Psoas muscle (tissue), 8 donors: ENCODE measurements at places on chromosomes 3 and 15. TPM values are rescaled to one million over a fixed set of nuclear protein-coding genes. Genes with fewer than 3 reads are reported as not detected.
A peak's percentile ranks its signal among the peaks of the same experiment; 100 is the strongest.

The KBTBD8 gene
- total RNA-seq = 7.7 TPM

The DLEC1 gene
- not detected for total RNA-seq

GRCh38 chr15:64824929-64825430 lies 467 bp downstream of the PIF1 start:
- DNase-seq = no peak
- no peaks in the 10 kb centered on the region for H3K36me3 ChIP-seq
- H3K27me3 ChIP-seq = no peaks in the 10 kb centered on the region
- no peak overlapping the region for H3K27ac ChIP-seq

DNA sequence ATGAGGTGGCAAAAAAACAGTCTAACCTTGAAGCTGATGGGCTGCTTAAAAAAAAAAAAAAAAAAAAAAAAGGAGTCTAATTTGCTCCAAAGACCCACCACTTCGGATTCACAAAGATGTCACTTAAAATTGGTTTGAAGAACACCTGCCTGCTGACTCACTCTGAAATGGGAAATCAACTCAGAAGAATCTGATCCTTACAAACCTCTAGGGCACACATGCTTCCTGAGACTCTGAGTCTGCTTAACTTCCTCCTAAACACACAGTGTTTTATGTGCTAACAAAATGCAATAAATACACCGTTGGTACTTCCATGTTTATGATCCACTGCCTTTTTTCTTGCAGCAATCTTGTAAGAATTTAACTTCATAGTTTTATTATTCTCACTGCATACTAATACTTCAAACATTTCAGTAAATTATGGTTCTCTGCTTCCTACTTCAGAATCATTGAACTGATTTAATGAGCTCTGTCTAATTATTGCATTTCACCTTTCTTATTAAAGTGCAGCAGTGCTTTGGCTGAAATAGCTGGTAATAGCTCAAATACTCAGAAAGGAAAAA lies 73.0 kb upstream of the FRMD4B start:
- H3K27ac ChIP-seq = no peak overlapping the region
- DNase-seq = no peak
- no peaks in the 10 kb centered on the region for H3K27me3 ChIP-seq

- DNase-seq = no peak
- peaks cover 4% of the 10 kb centered on the region for H3K36me3 ChIP-seq
- H3K4me3 ChIP-seq = no peak overlapping the region
- H3K27ac ChIP-seq = no peak overlapping the region
- H3K27me3 ChIP-seq = no peaks in the 10 kb centered on the region
Measured at GRCh38 chr3:43540624-43541023, 81.2 kb downstream of the ANO10 start.

DNA sequence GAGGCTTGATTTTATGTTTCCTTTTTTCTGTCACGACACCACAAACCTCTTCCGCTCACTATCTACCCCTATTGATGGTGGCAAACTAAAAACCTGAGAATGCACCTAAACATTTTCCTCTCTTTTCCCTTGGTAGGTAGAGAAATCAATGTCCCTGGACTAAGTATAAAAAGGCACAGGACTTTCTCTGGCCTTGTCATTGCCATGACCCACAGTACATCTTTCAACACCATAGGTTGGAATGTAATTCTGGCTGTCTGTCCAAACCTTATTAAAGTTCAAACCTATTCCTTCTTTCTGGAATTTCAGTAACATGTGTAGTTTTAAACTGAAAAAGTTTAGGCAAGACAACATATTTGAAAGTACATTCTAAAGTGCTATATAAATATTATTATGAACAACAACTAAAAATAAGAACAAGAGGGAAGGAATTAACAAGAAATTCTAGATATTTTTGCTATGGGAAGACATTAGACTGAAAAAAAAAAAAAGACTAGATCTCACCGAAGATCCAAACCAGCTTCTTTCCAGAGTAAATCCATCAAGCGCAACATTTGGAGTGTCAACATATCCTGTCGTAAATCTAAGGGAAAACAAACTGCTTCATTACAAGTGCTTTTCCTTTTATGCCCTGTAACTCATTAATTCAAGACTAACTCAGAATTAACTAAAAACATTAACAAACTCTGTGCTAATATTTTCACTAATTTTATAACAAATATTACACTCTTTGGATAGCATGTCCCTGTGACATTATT lies 73.1 kb downstream of the FAIM start:
- no peaks in the 10 kb centered on the region for H3K27me3 ChIP-seq
- no peaks in the 10 kb centered on the region for H3K4me1 ChIP-seq
- H3K36me3 ChIP-seq = peaks cover 58% of the 10 kb centered on the region
- no peak overlapping the region for H3K4me3 ChIP-seq

DNA sequence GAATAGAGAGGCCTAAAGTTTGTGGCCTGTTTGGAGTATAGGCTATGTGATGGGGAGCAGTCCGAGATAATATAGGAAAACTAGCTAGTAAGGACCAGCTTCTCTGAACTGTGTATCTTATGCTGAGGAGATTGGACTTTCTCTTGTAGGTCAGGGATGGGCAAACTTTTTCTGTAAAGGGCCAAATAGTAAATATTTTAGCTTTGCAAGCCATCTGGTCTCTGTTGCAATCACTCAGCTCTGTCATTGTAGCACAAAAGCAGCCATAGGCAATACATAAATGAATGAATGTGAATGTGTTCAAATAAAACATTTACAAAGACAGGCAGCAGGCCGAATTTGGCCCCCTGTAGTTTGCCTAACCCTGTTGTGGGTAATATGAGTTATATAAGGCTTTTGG lies 24.5 kb downstream of the TMOD3 start:
- no peaks in the 10 kb centered on the region for H3K27me3 ChIP-seq
- H3K4me1 ChIP-seq = peaks cover 10% of the 10 kb centered on the region
- H3K27ac ChIP-seq = no peak overlapping the region
- no peak overlapping the region for H3K4me3 ChIP-seq

GRCh38 chr3:38458796-38459498 lies 5.3 kb downstream of the ACVR2B start:
- peak overlapping the region; percentile 72 for H3K4me3 ChIP-seq
- H3K4me1 ChIP-seq = peaks cover 71% of the 10 kb centered on the region
- peak overlapping the region; percentile 96 for H3K27ac ChIP-seq
- peak; percentile 68 for DNase-seq

DNA sequence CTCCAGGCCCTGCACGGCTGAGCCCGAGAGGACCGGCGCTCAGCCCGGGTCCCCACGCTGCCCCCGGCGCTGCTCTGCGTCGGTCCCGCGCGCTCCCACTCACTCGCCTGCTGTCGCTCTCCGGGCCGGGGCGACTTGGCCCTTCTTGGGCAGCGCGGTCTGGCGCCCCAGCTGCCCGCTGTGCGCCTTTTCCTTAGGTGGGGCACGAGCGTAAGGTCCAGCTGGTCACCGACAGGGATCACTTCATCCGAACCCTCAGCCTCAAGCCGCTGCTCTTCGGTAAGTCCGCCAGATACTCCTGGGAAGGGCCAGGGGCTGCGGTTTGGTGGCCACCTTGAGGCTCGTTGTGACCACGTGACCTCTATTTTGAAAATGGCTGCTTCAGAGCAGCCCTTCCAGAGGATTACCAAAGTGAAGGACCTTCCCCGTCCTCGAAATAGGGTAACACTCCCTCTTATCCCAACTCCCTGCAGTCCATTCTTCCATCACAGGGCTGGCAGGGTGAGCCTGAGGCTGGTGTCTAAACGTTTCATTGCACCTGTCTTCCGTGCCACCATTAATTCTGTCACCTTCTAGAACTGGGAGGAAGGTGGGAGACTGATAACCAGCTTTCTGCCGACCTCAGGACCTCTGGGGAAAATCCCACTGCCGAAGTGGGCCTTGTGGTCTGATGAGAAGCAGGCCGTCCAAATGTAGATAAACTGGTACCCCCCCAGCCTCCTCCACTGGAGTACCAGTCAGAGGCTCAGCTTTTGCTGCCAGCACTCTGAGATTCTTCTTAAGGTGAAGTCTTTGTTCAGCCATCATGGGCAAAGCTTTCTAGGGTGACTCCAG lies 812 bp downstream of the P4HTM start:
- H3K4me1 ChIP-seq = peaks cover 25% of the 10 kb centered on the region
- H3K4me3 ChIP-seq = peak overlapping the region; percentile 94
- no peaks in the 10 kb centered on the region for H3K27me3 ChIP-seq
- peak; percentile 60 for DNase-seq
- H3K27ac ChIP-seq = peak overlapping the region; percentile 78
- peaks cover 12% of the 10 kb centered on the region for H3K36me3 ChIP-seq
